ENCODE measurements at places on chromosomes 7 and 10. TPM values are rescaled to one million over a fixed set of nuclear protein-coding genes. Genes with fewer than 3 reads are reported as not detected.

KIF5B gene
- total RNA-seq = 89.4 TPM

- peak; percentile 43 for DNase-seq
These were observed 100.9 kb upstream of the PDLIM1 start for GRCh38 chr10:95391581-95392216.

GRCh38 chr7:132249256-132249971, 326.9 kb downstream of the PLXNA4 start:
- DNase-seq = no peak

FAM25A gene
- 16.3 TPM for total RNA-seq

- peak; percentile 45 for DNase-seq
These were observed 804 bp downstream of the C10orf95 start for GRCh38 chr10:102450374-102451104.

DNA sequence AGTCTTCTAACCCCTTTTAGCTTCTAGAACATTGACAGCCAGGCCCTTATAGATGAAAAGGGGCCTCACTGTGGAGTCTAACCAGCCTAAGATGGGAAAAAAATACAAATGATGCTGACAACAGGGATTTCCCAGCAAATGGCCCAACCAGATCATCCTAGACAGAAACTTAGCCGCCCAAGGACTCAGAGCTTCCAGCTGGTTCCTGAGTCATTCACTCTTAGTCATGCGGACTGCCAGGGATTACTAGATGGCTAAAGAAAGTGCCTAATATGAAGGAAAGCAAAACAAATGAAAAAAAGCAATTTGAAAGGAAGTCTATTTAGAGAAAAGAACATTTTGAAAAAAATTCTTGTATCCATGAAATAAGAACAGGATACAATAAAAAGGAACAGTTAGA, 23.7 kb downstream of the TSPAN14 start:
- no peak for DNase-seq

DNA sequence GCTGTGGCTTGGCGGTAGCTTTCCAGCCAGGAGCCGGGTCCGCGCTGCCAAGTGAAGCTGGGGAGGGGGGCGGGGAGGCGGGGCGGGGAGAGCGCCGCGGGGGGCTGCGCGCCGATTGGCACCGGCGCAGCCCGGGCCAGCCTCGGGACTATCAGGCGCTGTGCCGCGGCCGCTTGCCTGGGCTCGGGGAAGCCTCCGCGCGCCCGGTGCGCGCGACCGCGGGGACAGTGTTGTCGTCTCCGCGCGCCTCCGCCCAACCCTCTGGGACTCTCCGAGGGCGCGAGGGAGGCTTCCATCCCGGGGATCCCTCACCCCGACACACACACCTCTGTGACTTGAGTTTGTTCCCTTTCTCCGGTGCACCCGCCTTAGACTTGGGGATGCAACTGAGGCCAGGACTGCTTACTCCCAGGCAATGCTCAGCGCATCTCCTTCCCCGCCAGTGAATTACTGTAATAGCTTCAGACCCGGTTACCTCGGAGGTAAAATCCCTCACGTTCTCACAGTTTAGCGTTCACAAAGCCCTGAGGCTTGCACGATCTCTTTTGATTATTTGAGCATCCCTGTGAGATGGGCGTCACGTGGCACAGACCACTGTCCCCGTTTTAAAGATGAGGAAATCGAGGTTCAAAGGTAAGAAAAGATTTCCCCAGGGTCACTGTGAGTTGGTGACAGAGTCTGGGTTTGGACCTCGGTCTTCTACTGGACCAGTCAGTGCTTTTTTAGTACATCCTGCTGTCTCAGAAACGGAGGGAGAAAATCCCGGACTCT, at the start of gene NKX1-2:
Gene NKX1-2, minus strand, starts transcription at position 24 of the 771 bp plus-strand sequence. CDS start 92 bp downstream, outside the sequence.
- no peak for DNase-seq

SLC35B4 gene
- 5.7 TPM for total RNA-seq

DNA sequence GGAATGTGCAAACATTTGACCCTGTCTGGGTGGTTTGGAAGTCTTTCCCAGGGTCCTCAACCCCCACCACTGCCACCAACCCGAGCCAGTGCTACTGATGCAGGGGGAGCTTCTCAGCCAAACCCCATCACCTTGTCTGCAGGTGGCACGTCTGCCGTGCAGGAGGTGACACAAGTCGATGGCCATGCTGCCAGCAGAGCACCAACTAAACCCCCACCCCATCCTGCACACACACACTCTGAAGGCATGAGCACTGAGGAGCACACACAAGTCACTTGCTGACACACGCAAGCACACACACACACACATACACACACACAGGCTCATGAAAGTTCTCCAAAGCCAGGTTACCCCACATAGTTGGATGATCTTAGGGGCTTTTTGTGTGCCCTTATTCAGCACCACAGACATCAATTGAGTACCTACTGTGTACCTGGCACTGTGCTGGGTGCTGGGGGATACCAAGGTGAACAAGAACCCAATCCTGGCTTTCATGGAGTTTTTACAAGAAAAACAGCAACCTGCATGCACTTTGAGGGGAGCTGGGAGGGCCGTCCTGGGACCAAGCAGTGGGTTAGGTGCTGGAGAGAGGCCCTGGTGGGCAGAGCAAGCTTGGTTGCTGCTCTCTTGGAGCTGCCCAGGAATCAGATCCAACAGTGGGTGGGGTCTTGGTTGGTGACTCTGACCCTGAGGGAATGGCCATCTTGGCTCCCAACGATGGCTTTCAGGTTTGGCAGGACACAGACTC, 118.8 kb downstream of the RGS10 start:
- no peak for DNase-seq

DDC gene
- total RNA-seq = not detected

DNA sequence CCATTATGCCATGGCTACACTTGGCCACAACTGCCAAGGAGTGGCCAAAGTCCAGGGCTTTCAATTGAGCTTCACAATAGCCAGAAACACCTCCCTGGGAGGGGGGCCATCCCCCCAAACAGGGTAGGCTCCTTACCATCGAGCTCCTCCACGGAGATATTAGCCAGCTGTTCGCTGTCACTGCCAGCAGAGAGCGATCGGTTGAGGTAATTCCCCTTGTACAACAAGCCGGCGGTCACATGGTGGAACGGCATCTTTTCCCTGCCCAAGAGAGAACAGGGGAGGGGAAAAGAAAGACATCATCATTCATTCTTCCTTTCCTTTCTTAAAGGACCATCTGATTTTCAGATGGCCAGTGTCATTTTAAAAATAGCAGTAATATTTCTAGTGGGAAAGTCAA, 133.6 kb downstream of the CALN1 start:
- DNase-seq = no peak

FMC1 gene
- total RNA-seq = 7.9 TPM

- DNase-seq = no peak
These were observed 16.7 kb upstream of the C10orf95 start for GRCh38 chr10:102467971-102468438.

DNA sequence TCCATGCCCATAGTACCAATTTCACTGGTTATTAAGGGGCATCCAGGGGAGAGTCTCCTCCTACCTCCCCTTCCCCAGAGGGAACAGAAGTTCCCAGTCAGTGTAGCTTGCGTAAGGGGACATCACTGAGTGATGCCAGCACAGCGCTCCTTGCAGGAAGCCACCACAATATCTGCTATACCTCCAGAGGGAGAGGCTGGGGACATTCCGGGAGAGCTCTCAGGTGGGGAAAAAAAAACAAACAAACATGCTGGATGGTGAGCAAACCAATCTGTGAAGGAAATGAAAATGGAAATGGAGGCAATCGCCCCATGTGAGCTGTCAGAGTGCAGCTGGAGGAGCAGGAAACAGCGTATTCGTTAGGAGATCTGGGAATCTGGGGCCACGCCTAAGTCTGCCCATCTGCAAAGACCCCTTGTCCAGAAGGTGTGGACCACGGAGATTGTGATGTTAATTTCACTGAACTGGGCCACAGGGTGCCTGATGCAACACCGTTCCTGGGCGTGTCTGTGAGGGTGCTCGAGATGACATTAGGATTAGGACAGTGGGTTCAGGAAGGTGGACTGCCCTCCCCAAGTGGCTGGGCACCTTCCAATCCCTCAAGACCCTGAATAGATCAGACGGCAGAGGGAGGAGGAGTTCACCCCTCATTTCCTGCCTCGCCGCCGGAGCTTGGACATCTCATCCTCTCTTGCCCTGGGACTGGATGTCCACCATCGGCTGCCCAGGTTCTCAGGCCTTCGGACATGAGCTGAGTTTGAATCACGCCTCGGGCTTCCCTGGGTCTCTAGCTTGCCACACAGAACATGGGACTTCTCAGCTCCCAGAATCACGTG, 30.5 kb downstream of the GNA12 start:
- no peak for DNase-seq

Measured in skin of body (tissue), 3 donors.